Activated T-helper 9 cell treated with anti-CD3 and anti-CD28 coated beads, Interleukin-2, amount 50 U/mL, for 16 hours (primary cell): ENCODE measurements at places on chromosomes 3 and 15.
A peak's percentile ranks its signal among the peaks of the same experiment; 100 is the strongest.

DNA sequence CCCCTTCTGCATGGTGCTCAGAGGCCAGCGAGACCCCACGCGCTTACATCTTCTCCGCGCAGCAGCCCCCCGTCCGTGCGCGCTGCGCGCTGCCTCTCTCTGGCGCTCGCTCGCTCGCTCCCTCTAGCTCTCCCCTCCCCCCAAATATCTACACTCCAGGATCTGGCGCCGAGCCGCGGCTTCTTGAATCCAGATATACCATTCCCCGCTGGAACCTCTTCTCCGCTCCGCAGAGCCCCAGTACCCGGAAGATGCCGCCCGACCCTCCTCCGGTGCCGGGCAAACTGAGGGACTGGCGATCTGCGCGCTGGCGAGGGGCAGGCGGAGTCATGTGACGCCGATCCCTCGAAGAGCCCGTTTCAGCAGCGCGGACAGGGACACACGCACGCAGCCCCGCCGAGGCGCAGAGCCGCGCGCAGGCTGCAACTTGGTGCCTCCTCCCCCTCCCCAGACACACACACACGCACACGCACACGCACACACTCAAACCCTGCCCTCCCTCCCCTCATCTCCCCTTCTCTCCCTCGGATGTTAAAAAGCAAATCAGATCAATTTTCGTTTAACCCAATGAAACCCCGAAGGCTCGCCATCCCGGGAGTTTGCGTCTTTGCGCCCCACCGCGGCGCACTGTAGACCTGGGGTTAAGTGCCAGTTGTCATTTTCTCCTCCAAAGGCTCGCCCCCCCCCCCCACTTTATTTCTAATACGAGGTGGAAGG lies at the start of gene RASGRF1:
Gene RASGRF1 (minus strand): TSS at position 294 of the 717 bp plus-strand sequence. CDS start 282 bp downstream, at position 12.
- DNase-seq, result no peak

DNA sequence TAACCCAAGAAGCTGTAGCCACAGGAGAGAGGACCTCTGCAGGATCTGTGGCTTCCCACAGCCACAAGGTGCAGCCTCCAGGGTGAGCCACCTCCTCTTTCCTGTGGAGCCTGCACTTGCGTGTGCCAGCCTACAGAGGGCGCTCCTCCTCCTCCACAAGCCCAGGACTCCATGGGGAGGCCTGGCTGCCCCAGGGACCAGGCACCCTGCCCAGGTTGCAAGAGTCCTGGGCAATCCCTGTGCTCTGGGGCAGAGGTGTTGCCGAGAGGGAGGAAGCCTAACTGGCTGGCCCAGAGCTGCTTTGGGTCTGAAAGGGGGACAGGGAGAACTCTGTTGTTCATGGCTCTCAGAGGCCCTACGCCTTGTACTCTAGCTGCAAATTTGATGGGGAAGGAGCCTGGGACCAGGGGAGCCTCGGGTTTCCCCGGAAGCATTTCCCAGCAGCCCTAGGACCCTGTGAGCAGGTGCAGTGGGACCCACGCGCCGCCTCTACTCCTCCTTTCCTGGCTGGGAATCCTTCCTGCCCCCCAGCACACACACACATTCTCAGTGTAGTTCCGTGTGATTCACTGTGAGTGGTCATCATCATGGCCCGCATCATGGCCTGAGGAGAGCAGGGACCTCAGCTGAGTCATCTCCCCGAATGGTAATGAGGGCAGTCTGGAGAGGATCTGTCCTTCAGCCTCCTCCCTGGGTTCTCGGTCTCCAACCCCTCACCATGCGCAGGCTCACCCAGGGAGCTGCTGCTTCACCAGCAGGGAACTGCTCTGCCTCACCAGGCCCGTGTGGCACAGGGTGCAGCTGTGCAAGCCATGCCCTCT lies 24.3 kb downstream of the TBC1D21 start:
- peak; percentile 31 for DNase-seq

- DNase-seq, result no peak
These were observed 128.1 kb upstream of the CCDC54 start for GRCh38 chr3:107249132-107249531.

DNA sequence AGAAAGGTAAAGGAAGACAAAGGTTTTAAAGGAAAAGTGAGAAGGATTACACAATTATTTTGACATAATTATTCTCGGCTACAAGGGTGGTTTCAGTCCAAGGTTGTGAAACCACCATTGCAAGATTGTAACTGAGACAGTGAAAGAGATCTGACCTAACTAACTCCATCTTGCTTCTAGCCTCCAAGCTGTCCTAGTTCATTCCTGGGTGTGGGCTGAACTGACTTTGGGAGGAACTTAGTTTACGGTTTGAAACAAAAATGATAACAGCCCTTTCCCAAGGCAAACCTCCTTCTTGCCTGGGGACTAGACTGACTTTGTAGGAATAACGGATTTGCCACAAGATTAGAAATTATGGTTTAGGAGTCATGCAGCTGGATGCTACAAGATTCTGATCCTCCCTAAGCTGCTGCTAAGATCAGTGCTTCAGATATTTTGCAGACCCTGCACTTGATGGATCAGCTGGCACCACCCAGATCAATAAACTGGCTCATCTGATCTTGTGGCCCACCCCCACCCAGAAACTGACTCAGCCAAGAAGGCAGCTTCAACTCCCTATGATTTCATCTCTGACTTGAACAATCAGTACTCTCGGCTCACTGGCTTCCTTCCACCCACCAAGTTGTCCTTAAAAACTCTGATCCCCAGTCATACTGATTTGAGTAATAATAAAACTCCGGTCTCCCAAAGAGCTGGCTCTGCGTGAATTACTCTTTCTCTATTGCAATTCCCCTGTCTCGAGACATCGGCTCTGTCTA lies 57.7 kb upstream of the AADACL2 start:
- no peak for DNase-seq

DNA sequence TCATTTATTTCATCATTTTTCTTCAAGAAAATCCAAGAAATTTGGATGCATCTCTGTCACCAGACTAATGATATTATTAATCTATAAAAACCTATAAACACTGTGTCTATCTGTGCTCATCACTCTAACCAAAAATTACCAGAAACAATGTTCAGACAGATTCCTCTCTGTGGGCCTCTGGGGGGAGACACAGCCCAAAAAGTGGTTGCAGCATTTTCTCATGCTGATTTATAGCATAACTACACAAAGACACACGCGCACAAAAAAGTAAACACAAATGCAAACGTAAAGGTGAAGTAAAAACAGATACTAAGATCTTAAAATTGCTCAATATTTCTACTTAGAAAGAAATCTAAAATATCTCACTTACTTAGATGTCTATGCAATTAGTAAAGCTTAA lies 976.0 kb downstream of the GBE1 start:
- DNase-seq, result no peak

GRCh38 chr3:170542704-170543103 lies 43.2 kb downstream of the SLC7A14 start:
- no peak for DNase-seq

DNA sequence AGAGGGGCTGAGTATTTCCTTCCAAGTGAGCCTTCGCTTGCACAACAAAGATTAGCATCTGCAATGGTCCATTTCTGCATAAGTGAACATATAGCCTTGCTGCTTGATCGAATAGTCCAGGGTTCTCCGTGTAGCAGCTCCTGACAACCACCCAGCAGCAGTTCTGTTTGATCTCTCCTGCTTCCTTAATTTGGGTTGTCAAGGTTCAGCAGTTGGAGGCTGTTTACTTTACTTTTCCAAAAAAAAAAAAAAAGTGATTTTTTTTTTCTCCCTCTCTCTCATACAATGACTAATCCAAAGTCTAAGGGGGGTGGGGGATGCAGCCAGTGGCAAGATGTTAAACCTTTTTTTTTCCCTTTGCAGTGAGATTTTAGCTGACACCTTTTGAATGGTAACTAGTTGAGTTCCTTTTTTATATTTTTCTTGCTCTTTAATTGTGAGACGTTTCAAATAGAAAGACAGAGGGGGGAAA lies 3.6 kb downstream of the FOXP1 start:
- no peak for DNase-seq

DNA sequence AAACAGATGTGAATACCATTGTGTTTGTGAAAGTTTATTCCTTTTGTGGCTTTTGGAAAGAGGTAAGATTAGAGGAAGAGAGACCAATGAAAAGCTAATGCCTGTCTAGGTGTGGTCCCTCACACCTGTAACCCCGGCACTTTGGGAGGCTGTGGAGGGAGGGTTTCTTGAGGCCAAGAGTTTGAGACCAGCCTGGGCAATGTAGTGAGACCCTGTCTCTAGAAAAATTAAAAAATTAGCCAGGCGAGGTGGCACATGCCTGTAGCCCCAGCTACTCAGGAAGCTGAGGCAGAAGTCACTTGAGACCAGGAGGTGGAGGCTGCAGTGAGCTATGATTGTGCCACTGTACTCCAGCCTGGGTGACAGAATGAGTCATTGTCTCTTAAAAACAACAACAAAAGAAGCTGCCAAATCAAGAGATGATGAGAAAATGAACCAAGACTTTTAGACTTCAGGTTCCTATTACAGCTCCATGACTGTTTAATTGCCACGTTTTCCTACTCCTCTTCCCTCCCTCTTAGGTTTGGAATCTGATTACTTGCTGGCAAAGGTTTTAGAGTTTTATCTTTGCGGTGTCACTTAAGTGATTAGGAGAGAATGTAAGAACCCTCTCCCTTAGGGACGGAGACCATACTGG lies 68.7 kb downstream of the CGNL1 start:
- DNase-seq, result no peak

GRCh38 chr3:188937389-188937788 lies 234.4 kb upstream of the TPRG1 start:
- no peak for DNase-seq

DNA sequence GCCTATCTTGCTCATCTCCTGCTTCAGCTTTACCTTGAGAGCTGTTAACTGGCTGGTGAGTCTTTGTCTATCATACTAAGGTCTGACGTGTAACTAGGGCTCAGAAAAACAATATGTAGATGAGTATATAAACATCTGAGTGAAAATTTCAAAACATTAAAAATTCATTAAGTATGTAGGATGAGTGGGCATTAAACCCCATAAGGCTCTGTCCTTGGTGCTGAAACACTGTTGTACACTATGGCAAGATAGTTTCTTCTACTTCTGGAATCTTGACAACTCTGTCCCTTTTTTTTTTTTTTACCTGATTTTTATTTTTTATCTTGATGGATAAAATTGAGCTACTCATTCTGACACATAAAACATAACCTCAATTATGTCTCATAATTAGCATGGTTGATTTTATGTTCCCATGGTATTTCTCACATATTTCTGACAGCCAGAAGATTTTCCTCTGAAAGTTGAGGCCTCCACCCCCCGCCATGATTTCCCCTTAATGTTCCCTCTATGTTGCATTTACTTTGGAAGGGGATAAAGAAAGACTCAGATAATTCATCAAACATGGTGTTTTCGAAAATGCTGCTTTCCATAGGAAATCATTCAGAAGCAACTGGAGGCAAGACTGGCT lies 54.3 kb downstream of the DGKG start:
- no peak for DNase-seq

- no peak for DNase-seq
These were observed 339.9 kb upstream of the RGMA start for GRCh38 chr15:93428807-93429351.

GRCh38 chr3:192372616-192373015 lies 354.7 kb downstream of the FGF12 start:
- DNase-seq, result no peak

DNA sequence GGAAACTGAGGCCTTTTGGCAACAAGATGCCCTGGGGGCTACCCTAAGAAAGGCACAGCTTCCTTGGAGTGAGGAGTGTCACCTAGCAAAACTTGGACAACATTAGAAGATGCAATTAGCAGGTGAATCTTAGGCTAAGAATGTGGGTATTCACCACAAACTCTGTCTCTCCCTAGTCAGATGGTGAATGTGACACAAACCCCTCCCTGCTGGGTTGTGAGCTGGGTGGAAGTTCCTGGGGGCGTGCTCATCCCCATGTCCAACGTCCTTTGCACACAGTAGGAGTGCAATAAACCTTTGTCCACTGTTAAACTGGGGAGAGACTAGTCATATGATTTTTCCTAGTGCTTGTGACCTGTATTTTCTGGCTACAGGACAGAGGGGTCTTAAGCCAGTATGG lies 67.1 kb upstream of the SH3GL3 start:
- no peak for DNase-seq

DNA sequence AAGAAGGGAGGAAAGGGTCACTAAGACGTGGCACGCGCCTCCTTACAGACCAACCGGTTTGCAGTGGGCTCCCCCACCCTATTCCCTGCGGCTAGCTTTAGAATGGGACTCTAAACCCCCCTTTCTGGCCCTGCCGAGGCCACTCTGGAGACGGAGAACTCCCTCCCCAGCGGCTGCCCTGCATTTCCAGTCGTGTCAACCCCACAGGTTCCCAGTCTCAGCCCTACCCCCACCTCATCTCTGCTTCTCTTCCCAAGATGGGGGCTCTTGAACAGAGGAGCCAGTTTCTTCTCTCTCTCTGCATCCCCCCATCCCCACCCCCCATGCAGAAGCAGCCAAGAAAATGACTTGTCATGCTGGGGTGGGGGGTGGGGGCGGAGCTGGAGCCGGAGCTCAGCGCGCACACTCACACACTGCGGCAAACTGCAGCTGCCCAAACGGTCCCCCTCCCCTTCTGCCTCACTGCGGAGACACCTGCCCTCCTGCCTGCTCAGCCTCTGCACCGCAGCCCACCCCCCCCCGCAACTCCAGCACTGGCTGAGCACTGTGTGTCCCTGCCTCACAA lies 871 bp downstream of the MAP1A start:
- no peak for DNase-seq

GRCh38 chr15:44087578-44088465 lies 107.2 kb downstream of the FRMD5 start:
- DNase-seq, result no peak

GRCh38 chr3:66265649-66266048 lies 44.8 kb downstream of the SLC25A26 start:
- DNase-seq, result no peak

- DNase-seq, result no peak
These were observed 393.9 kb upstream of the CFAP20DC start for GRCh38 chr3:59443618-59444293.

- no peak for DNase-seq
These were observed 175.9 kb upstream of the PLSCR5 start for GRCh38 chr3:146781059-146781458.

GRCh38 chr3:173395412-173396181 lies 1.9 kb upstream of the NLGN1 start:
- no peak for DNase-seq

- DNase-seq, result no peak
These were observed 25.3 kb downstream of the NPTN start for GRCh38 chr15:73607843-73608242.

DNA sequence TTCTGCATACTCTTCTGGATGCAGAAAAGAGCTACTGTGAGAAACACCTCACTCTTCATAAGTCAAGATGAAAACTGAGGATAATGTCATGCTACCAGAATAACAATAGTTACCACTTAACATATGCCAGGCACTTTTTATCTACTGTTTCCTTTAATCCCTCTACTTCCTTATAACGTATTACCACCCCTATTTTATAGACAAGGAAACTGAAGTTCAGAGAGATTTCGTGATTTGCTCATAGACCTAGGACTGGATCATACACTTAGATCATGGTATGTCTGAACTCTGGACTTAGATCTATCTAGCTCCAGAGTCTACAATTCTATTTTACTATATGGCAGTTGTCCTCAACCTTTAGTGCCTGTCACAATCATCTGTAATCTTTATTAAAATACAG lies 155.7 kb upstream of the TSPAN3 start:
- DNase-seq, result no peak

GRCh38 chr3:40191850-40192448 lies 117.6 kb upstream of the EIF1B start:
- peak; percentile 27 for DNase-seq
